ENCODE measurements at places on chromosomes 2 and 18.

DNA sequence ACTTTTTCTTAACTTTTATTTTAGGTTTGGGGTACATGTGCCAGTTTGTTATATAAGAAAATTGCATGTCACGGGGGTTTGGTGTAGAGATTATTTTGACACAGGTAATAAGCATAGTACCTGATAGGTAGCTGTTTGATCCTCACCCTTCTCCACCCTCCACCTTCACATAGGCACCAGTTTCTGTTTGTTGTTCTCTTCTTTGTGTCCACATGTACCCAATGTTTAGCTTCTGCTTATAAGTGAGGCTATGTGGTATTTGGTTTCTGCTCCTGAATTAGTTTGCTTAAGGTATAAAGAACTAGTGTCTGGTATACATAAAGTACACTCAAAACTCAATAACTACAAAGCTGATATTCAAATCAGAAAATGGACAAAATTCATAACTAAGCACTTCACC lies 654.6 kb upstream of the LINC00305 start:
- DNase-seq = no peak

DNA sequence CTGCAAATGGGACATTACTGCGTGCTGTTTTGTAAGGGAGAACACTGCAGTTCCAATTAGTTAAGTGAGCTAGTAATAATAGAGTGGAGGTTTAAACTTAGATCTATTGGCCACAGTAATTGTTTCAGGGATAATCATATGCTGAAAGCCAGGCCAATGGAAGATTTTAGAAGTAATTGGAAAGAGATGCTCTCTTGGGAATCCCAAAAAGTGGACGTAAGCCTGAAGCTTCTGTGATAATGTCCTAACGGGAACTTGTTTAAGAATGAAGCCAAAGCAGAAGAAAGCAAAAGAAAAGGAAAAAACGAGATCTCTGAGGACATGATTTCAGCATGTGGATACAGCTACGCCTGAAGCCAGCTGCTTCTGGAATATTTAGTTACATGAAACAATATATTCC lies 594.6 kb downstream of the SLC4A3 start:
- DNase-seq = no peak

- DNase-seq = no peak
Observed at GRCh38 chr2:153661801-153662200, 183.2 kb upstream of the RPRM start.

GRCh38 chr18:46411191-46411828 lies 245.7 kb downstream of the LOXHD1 start:
- DNase-seq = no peak

- DNase-seq = no peak
Observed at GRCh38 chr2:121047383-121047782, 237.6 kb downstream of the TFCP2L1 start.

DNA sequence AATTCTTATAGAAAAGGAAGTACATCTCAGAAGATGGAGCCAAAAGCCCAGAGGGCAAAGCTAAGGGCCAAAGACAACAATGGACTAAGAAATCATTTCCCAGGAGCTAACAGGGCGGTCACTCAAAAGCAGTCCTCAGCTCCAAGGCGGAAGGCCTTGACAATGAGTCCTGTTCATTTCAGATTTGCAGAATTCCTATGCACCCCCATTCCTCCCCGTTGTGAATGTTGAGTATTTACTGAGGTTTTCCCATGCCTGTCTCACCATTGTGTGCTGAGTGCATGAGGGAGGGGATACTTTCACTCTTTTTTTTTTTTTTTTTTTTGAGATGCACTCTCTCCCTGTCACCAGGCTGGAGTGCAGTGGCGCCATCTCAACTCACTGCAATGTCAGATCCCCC lies 18.8 kb upstream of the DTNB start:
- no peak for DNase-seq

- DNase-seq = no peak
Observed at GRCh38 chr2:191304939-191305875, 60.0 kb downstream of the MYO1B start.

DNA sequence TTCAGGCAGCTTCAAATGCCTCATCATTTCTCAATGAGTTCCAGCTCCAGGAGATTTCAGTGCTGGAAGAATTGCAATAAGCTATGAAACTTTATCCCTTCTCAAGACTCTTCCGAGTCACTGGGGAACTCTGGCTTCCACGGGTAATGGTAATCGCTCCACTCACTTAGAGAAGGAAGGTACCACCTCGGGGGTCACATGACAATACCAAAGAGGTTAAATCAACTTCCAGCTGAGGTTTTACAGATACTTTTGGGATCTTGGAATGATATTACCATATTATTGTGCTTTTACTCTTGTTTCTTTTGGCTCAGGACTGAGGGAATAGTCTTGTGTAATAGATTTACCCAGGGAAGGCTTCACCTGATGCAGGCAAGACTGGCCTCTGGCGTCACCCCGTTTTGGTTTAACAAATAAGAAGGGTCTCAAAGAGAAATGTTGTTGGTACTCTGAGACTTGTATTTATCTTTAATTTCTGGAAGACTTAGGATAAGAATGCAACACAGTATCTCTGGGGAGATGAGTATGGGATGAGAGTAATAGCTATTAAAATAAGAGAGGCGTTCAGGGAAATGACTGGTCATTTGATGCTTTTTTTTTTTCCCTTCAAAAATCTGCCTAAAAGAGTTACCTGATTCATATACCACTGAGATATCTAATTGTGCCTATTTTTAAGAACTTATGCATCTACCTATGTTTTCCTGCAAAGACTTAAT lies 316.9 kb upstream of the ZEB2 start:
- DNase-seq = no peak

DNA sequence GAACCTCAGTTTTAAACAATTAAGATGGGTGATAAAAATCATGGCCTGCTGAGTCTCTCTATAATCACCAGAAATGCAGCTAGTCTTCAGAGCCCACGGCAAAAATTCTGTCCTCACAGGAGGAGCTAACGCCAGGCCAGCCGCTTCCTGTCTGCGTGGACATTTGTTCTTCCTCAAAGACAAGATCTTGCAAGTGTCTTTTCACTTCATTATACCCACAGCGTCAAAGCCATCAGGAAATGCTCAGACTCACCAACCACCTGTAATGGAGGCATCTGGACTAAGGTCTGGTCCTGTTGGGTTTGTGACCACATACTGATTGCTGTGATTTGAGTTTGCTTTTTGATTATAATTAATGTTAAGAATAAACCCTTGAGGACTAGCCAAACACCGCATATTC lies 473.8 kb upstream of the MC4R start:
- no peak for DNase-seq

GRCh38 chr2:184879671-184880070 lies 281.3 kb downstream of the ZNF804A start:
- no peak for DNase-seq

GRCh38 chr18:53753601-53754000 lies 470.9 kb downstream of the MBD2 start:
- no peak for DNase-seq

GRCh38 chr18:79765491-79766245 lies 32.1 kb upstream of the KCNG2 start:
- no peak for DNase-seq

DNA sequence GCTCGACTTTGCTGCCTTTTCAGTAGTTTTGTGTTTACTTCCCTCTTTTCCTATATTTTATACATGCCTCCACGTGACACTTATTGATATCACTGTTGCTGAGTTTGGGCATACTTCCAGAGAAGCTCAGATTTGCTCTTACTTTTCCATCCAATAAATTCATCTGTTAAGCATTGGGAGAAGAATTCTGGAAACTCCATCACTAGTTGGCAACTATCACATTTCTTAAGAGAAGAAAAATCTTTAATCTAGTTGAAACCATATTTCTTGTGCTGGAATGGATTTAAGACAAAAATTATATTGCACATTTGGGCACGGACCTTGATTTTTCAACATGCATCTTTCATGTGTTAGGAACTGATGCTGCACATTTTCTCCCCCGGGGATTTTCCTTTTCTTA lies 52.6 kb upstream of the CPO start:
- no peak for DNase-seq

GRCh38 chr2:158676295-158676694 lies 118.8 kb upstream of the DAPL1 start:
- DNase-seq = no peak

DNA sequence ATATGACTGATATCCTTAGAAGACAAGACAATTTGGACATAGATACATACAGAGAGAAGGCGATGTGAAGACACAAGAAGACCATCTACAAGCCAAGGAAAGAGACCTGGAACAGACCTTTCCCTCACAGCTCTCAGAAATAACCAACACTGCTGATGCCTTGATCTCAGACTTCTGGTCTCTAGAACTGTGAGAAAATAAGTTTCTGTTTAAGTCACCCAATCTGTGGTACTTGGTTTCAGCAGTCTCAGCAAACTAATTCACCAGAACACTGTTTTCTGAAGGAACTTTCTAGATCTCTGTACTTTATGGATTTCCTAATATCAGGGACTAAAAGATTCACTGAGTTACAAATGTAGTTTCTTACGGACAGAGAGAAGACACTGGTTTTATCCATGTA lies 58.8 kb downstream of the NAB1 start:
- DNase-seq = no peak

- DNase-seq = no peak
Observed at GRCh38 chr2:95030496-95030895, 5.0 kb downstream of the MAL start.

- no peak for DNase-seq
Observed at GRCh38 chr18:47087676-47088075, 52.3 kb upstream of the ELOA2 start.

DNA sequence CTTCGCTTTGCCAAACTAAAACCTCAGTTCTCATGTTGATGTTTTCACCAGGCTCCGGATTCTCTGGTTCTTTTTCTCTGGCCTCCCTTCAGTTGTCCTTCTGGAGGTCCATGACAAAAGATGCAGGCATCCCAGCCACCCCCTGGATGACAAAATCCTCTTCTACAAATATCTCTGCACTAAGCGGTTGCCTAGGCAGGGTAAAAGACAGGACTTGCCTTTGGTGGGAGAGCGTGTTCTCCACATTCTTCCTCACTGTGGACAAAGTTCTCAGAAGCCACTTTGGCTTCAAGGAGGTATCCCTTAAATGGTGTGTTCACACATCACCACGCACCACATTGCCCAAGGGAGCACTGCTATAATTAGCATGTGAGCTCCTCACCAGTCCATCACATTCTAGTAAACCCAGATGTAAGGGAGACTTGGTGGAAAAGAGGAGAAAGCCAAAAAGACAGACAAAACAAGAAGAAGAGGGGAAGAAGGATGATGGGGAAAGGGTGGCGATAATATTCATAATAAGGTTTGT lies 23.6 kb upstream of the MRPL33 start:
- no peak for DNase-seq

- DNase-seq = no peak
Observed at GRCh38 chr2:23445450-23445868, 60.5 kb downstream of the KLHL29 start.

DNA sequence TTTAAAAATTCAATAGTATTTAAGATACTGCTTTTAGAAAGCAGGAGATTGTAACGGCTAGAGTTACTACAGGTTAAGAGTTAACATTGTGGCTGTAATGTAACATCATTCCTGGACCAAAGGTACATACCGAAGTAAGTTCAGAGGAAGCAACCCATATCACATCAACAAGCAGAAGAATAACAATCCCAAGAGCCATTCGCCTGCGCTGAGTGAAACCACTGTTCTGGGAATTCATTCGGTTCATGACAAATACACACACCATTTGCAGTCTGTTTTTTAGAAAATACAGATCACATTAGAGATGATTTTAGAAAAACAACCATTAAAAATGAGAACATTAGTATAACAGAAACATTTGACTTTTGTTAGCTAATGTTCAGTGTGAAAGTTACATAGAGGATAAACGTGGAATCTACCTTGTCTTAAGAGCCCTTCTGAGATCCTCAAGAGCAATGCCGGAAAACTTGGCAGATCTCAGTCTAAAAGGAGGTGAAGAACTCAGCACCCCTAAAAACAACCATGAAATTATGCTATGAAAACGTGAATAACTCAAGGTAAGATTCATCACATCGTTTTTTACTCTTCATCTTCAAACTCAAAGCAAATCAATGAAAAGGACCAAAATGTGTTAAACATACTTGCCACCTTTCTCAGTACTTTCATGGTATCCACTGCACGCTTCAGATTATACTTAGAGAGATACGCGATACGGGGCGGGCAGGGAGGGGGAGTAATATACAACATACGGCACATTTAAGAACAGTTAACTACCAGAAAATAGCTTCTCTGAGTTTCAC lies 1.2 kb downstream of the SLC35F5 start:
- DNase-seq = no peak

DNA sequence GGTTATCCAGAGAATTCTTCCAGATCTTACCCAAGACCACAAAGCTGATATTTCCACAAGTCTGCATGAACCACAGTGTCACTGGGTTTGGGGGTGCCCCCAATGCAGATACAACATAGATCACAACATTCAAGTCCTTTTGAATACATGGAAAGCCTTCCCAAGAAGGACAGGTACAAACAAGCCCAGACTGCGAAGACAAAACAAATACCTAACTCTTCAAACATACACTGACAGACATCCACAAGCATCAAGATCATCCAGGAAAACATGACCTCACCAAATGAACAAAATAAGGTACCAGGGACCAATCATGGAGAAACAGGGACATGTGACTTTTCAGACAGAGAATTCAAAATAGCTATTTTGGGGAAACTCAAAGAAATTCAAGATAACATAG lies 93.1 kb downstream of the MDH1 start:
- no peak for DNase-seq

DNA sequence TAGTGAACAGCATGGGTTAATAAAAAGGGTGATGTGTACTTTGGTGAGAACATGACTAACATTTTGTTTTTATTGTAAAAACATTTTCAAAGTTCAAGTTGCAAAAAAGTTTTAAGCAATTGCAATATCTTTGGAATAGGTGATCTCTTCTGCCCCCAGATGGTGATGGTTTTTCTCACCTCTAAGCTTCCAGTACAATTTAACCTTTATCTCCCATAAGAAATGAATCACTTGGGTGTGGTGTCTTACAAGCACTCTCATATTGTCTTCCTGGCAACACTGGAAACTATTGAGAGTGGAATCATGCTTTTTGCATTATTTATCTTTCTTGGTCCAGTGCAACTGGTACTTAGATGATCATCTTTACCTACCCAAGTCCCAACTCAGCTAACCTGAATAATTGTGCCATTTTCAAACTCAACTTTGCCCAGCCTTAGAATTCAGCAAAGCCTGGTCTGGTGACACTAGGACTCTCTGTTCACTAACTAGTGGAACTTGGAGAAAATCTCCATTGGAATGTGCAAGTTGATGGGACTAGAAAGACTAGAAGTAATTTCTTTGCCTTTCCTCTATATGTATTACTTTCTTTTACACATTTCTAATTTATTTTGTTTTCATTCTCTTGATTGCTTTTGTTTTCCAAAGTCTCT lies 964.7 kb upstream of the ZEB2 start:
- no peak for DNase-seq

- no peak for DNase-seq
Observed at GRCh38 chr2:151638990-151639389, 95.3 kb downstream of the NEB start.

DNA sequence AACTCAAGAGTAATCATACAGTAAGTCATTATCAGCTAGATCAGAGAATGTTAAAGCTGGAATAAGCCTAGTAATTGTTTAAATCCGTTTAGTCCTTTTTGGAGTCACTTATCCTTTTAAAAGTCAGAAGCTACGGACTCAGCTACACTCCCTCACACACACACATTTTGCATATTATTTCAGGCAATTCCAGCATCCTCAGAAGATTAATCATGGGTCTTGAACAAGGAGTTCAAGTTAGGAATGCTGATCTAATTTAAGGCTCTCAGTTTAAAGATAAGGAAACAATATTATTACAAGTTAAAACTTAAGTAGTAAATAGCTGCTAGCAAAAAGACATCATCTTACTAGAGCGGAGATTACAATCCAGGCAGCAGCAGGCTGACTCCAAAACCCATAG lies 74.3 kb downstream of the GTF3C3 start:
- DNase-seq = no peak

GRCh38 chr2:3356799-3357198 lies 20.8 kb downstream of the EIPR1 start:
- DNase-seq = no peak
